ENCODE measurements at places on chromosomes 4 and X.

GRCh38 chr4:10733481-10734062 is 49.0 kb upstream of the CLNK start:
- H3K36me3 ChIP-seq: no peaks in the 10 kb centered on the region
- peaks cover 47% of the 10 kb centered on the region for H3K4me1 ChIP-seq
- no peak overlapping the region for H3K4me3 ChIP-seq
- H3K27ac ChIP-seq: no peak overlapping the region
- peaks cover 2% of the 10 kb centered on the region for H3K27me3 ChIP-seq

- no peak overlapping the region for H3K27ac ChIP-seq
- no peaks in the 10 kb centered on the region for H3K36me3 ChIP-seq
- no peak overlapping the region for H3K4me3 ChIP-seq
- DNase-seq: peak; percentile 49
- peaks cover 26% of the 10 kb centered on the region for H3K4me1 ChIP-seq
These were observed 26.3 kb downstream of the RTL5 start for GRCh38 chrX:72105436-72105835.

DNA sequence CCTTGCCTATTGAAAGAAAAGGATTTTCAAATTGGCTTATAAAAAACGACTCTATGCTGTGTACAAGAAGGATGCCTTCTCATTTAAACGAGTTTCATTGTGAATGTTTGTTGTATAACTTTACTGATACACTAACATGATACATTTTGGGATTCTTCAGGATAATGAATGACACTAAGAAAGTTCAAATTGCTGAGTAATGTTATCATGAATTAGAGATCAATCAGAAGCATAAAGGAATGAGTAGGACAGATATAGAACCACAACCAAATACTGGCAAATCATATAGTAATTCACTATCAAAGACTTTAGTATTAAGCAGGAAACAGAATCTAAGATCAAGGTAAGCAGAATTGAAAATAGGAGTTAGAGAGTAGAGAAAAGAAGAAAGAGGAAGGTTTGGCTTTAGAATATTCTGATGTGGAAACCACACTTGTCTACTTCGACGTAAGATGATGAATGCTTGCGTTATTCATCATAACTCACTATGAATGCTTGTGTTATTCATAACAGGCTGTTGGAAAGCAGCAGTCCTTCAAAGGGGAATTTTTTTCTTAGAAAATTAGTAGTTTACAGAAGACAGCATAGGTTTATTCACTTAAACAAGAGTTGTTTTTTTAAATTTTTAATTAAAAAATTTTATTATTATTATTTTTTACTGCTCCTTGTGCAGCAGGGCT is 13.4 kb downstream of the CCDC158 start:
- H3K36me3 ChIP-seq: no peaks in the 10 kb centered on the region
- no peak overlapping the region for H3K4me3 ChIP-seq
- peaks cover 7% of the 10 kb centered on the region for H3K4me1 ChIP-seq
- H3K27ac ChIP-seq: no peak overlapping the region

GRCh38 chr4:17616283-17616682 is 1.8 kb downstream of the MED28 start:
- no peaks in the 10 kb centered on the region for H3K27me3 ChIP-seq
- no peak overlapping the region for H3K27ac ChIP-seq
- H3K4me1 ChIP-seq: peaks cover 47% of the 10 kb centered on the region
- peaks cover 41% of the 10 kb centered on the region for H3K36me3 ChIP-seq
- DNase-seq: no peak

GRCh38 chr4:78553529-78554060 is 2.0 kb downstream of the ANXA3 start:
- peaks cover 10% of the 10 kb centered on the region for H3K4me1 ChIP-seq
- no peak overlapping the region for H3K4me3 ChIP-seq
- H3K27ac ChIP-seq: no peak overlapping the region
- peaks cover 35% of the 10 kb centered on the region for H3K27me3 ChIP-seq
- DNase-seq: no peak

- H3K27me3 ChIP-seq: no peaks in the 10 kb centered on the region
- no peaks in the 10 kb centered on the region for H3K36me3 ChIP-seq
- H3K27ac ChIP-seq: no peak overlapping the region
- DNase-seq: no peak
- H3K4me3 ChIP-seq: no peak overlapping the region
- H3K4me1 ChIP-seq: no peaks in the 10 kb centered on the region
These were observed 81.6 kb upstream of the MED14 start for GRCh38 chrX:40816906-40817305.

Measured in activated CD4-positive, alpha-beta T cell treated with anti-CD3 and anti-CD28 coated beads for 36 hours (primary cell).